Left lung (tissue), 14 donors: ENCODE measurements at places on chromosomes 11 and 22. TPM values are rescaled to one million over a fixed set of nuclear protein-coding genes. Genes with fewer than 3 reads are reported as not detected.

The ALDH3B1 gene
- 13.3 TPM for polyA plus RNA-seq

DNA sequence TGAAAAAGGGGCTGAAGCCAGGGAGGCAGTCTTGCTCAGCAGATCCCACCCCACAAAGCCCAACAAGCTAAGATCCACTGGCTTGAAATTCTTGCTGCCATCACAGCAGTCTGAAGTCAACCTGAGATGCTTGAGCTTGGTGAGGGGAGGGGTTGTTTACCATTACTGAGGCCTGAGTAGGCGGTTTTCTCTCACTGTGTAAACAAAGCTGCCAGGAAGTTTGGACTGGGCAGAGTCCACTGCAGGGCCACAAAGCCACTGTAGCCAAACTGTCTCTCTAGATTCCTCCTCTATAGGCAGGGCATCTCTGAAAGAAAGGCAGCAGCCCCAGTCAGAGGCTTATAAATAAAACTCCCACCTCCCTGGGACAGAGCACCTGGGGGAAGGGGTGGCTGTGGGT lies 746.1 kb upstream of the LRRC4C start:
- no peak for DNase-seq

The MAPK11 gene
- polyA plus RNA-seq, result 13.1 TPM

The MPPED2 gene
- polyA plus RNA-seq, result 4.6 TPM

- peak; percentile 46 for DNase-seq
Measured at GRCh38 chr11:10405865-10406592, 49.0 kb upstream of the AMPD3 start.
